CD8-positive, alpha-beta T cell (primary cell): ENCODE measurements at places on chromosomes 6 and 20.

- DNase-seq: no peak
These were observed 62.0 kb downstream of the FAXC start for GRCh38 chr6:99287523-99287922.

DNA sequence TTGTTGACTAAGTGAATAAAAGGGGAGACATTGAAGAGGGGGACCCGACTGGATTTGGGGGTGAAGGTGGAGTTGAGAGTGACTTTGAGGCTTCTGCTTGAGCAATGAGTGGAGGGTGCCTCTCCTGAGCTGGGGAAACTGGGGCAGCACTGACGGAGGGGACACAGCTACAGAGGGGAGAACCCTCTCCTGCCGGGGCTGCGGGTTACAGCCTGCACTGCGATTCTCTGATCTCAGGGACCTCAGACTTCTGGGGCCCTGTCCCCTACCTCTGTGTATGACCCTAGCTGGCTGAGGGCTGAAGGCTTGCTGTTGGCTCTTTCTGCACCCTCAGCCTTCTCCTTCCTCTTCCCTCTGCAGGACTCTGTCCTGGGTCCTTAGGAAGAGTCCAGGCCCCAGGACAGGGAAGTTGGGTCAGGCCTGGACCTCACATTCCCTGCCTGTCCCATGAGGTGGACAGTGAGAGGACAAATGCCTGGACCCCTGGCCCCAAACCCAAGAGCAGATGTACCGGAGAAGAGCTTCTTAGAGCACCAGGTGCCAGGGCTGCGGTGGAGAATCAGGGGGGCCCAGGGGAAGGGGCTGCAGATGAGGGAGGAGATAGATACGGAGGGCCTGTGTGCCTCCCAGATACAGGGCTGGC lies 13.7 kb upstream of the FAM110A start:
- no peak for DNase-seq

- no peak for DNase-seq
These were observed 175.5 kb downstream of the CLVS2 start for GRCh38 chr6:123171341-123172115.

- DNase-seq: no peak
These were observed 258.9 kb downstream of the KIF16B start for GRCh38 chr20:16314320-16314719.

GRCh38 chr20:25053255-25054031 lies 4.5 kb downstream of the ACSS1 start:
- no peak for DNase-seq

- DNase-seq: no peak
These were observed 460.9 kb upstream of the KHDRBS2 start for GRCh38 chr6:62746968-62747367.

GRCh38 chr6:109332748-109333147 lies 49.5 kb downstream of the CD164 start:
- DNase-seq: no peak

DNA sequence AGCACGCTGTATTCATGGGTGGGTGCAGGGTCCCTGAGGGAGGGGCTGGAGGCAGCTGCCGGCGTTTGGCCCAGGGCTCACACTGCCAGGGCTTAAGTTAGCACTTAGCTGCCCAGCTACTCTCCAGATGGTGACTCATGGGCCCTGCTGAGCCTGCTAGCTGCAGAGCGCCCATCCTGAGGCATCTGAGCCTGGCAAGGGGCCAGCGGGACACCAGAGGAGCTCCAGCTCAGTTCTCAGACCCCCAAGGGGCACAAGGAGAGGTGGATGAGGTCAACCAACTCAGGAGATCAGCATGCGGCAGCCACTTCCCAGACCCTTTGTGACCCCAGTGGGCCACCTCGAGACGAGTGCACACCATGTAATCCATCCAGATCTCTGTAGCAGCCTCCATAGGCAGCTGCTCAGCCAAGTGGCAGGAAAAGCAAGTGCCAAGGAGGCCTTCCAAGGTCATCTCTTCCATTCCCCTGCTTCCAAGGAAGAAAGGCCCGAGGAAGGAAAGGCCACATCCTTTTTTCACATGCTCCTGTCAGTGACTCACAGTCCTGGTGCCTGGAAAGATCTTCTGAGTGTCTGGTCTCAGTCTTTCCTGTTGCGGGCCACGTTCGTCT lies 35.3 kb downstream of the FOXP4 start:
- no peak for DNase-seq

DNA sequence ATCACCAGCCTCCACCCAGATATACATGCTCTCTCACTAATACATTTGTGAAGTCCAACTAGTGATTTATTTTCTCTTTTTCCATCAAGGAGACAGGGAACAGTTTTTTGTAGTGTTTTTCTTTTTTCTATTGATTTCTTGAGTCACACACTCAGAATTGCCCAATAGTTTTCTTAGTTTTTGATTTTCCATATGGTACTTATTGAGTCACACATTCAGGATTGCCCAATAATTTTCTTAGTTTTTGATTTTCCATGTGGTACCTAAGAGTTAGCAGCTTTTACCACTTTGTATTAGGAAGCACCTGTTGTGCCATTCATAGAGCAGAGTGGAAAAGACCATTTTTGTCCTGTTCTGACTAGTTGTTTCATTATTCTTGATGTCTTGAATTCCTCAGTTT lies 1268.8 kb downstream of the EPHA7 start:
- DNase-seq: no peak

- no peak for DNase-seq
These were observed 8.7 kb downstream of the B4GALT5 start for GRCh38 chr20:49704932-49705336.

DNA sequence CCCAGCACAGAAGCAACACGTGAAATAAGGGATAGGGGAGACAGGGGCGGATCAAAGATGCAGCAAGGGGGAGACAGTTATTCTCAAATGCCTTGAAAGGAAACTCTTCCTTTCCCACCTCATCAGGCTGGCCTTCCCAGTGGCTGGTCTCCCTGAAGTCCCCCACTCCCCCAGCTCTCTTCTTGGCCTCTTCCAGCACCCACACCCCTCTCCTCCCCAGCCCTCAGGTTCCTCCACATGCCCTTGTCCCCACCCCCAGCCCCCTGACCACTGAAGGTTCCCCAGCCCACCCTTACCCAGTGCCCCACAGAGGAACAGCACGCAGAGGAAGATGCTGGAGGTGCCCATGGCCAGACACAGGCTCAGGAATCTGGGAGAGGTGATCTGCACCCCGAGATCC lies 1.7 kb upstream of the LY6G6D start:
- no peak for DNase-seq

DNA sequence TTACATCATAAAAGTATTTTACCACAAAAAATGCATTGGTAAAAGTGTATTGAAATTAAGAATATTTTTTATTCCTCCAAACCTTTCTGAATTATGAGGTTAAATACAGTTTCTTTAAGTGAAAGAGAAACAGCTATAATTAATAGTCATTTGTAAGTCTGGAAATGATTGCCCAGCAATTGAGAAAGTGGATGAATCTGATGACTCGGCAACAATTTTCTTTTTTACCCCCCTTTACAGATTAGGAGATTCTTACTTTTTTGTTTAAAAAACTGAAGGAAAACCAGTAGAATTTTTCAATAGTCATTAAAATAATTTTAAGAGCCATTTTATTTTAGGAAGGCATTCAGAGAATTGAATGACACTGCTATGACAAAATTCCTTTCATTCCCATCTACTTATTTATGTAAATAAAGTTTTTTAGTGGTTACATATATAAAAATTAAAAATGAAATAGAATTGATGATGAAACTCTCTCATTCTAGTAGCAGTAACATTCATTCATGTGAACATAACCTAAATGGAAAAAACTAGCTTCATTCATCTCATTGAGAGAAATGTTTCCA lies 169.6 kb upstream of the PRND start:
- no peak for DNase-seq

- no peak for DNase-seq
These were observed 112.0 kb upstream of the CARMIL1 start for GRCh38 chr6:25166955-25167748.

- DNase-seq: no peak
These were observed 349.8 kb downstream of the DHX35 start for GRCh38 chr20:39311851-39312506.

GRCh38 chr6:133128191-133128590 lies 113.0 kb upstream of the EYA4 start:
- DNase-seq: no peak

DNA sequence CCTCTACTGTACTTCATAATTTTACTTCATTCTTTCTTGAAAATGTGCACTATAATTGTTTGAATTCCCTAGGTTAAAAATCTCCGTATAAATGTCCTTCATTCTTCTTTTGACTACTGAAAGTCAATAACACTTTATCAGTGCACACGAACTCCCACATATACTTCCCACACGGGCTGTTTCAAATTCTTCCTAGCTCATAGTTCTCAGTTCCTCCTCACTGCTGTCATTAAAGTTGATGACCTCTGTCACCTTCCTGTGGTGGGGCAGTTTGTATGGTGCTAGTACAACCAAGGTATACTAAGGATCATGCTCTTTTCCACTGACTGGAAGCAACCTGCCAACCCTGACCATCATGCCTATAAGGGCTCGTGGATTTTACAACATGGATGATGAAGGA lies 40.0 kb upstream of the CD2AP start:
- no peak for DNase-seq

DNA sequence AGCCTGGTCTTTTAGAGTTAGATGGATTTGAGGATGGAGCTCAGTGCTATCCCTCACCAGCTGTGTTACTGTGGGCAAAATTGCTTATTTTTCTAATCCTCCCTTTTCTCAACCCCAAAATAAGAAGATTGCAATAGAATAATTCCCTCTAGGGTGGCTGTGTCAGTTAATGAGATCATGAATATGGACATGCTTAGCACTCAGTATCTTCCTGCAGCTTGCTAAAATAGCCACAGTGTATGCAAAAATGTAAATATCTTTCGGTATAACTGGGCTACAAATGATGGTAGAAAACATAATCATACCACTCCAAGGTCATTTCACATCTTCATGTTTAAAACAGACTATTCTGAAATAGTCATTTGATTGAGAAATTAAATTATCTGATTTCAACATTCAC lies 35.7 kb downstream of the ZNF334 start:
- DNase-seq: no peak

GRCh38 chr20:24497851-24498250 lies 28.4 kb downstream of the SYNDIG1 start:
- no peak for DNase-seq

DNA sequence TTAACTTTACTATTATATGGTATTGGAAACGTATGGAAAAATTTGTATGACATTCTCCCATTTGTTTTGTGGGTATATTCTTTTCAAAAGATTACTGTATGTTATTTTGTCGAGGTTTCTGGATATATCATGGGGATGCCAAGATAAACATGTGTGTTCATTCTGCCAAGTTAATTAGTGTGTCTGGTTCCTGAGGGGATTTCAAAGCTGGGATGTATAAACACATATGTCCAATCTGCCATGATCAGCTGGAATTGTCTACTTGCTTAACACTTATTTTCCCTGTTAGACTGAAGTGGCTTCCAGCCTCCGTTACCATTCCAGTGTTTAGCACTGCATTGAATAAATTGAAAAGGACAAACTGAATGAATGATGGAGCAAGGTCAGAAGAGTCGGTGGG lies 86.2 kb downstream of the DNAH8 start:
- DNase-seq: no peak

GRCh38 chr20:23381876-23382275 lies 19.9 kb downstream of the GZF1 start:
- no peak for DNase-seq

- DNase-seq: no peak
These were observed 79.9 kb downstream of the SEL1L2 start for GRCh38 chr20:13910492-13910891.

GRCh38 chr6:67722861-67723261 lies 912.2 kb upstream of the ADGRB3 start:
- no peak for DNase-seq

DNA sequence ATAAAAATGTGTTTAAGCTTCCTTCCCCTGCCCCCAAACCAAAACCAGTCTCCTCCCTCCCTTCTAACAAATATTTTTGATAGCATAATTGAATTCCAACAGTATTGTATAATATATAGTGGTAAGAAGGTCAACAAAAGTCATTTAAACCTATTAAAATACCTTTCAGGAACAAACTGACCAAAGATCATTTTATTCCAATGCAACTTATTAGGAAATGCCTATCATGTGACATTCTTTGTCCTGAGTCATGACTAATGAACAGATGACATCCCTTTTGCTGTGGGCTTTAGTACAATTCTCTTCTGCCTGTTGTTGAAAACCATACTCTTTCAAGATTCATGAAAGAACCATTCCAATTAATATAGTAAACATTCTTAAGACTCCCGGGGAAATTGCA lies 51.5 kb upstream of the TRAF3IP2 start:
- DNase-seq: no peak

- DNase-seq: no peak
These were observed 5.4 kb downstream of the OR2H2 start for GRCh38 chr6:29590218-29590808.

DNA sequence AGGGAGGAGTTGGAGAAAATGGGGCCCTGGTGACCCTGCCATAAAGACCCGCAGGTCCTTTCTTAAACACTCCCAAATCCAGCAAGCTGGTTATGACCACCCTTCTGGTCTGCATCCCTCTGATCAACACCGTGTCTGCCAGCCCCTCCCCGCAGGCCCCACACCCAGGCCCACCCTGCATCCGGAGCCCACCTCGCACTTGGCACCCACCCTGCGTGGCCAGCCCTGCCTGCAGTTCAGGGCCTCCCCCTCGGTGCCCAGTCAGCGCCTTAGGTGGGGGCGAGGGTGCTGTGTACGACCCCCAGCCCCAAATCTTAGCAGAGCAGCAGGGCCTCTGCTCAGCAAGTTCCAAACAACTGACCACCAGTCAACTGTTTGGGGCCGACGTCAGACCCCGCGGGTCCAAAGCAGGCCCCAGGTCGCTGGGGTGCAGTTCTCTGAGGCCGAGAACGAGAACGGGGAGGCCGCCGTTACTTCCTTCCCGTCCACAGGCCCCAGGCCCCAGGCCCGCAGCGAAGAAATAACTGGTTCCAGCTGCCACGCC lies 1.2 kb downstream of the ACSS1 start:
- DNase-seq: no peak
